Right cardiac atrium (tissue), 5 donors: ENCODE measurements at places on chromosomes 12 and 14. TPM values are rescaled to one million over a fixed set of nuclear protein-coding genes. Genes with fewer than 3 reads are reported as not detected.
A peak's percentile ranks its signal among the peaks of the same experiment; 100 is the strongest.

Gene TROAP
- total RNA-seq = 0.65 TPM

Gene TTC9
- 4.7 TPM for total RNA-seq

GRCh38 chr12:101277443-101277842, 2.5 kb upstream of the UTP20 start:
- DNase-seq = no peak

DNA sequence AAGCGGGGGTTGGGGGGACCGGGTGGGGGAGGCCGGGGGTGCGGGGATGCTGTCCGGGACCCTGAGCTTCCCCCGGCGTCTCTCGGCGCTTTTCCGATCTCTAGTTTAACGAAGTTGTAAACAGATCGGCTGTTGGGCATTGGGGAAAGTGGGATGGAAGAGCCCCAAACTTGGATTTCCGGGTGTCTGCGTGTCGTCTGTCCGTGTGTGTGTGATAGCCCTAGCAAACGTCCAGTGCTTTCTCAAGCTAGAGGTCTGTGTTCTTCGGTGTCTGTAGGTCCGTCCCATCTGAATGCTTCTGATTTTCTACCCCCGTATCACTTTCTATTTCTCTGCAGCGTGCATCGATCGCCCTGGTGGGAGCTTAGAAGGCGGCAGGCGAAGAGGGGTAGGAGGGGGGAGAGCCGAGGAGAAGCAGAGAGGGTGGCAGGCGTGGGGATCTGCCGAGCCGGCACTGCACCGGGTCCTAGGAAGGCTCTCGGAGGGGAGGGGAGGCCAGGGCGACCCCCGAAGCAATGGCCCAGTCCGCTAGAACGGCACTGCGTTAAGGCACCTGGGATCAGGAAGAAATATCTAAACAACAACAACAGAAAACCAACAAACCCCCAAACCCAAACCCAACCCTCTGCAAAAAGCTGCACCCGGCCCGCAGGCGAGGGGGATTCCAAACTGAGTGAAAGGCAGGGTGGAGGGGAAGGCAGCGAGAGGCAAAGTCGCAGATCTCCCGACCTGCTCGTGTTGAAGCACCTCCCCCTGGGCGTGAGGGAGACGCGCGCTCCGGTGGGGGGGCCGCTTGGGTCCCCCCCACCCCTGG, 1.0 kb downstream of the KCNA1 start:
- no peak for DNase-seq

GRCh38 chr14:34322940-34323418, 139.1 kb downstream of the SPTSSA start:
- DNase-seq = peak; percentile 54

DNA sequence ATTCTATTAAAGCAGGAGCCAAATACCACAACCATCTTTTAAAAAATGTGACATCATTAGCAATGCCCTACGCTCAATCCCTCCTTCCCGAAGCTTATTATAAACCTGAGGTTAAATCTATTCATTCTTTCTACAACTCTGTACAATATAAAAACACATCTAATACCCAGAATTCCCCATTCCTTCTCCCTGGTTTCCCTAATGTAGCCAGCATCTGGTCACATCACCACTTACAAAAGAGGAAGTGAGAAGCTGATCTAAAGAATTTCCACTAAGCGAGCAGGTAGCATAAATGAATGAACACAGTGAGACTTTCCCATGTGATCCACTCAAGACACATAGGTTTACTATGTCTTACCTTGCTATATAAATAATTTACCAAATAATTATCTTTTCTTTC, 90.4 kb downstream of the LRP6 start:
- no peak for DNase-seq

- no peak for DNase-seq
Measured at GRCh38 chr12:54006559-54007220, 2.1 kb upstream of the HOXC8 start.

GRCh38 chr14:61113561-61114225, 132.6 kb downstream of the SLC38A6 start:
- DNase-seq = no peak

DNA sequence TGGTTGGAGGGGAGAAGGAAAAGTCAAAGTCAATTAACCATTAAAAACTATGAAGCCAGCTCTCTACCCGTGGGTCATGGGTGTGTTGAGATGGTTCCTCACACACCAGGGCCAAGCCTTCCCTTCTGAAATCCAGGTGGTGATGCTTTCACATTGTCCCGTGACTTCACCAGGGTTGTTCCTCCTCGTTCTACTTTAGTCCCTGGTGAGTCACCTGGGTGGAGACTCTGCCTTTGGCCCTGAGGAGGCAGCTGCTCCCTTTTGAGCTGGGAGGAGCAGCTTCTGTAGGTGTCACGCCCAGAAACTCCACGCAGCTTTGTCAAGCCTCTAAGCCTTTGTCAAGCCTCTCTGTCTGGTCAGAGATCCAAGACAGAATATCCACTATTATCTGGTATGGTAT, 348.3 kb downstream of the BMP4 start:
- no peak for DNase-seq
